Stimulated activated CD4-positive, alpha-beta T cell treated with anti-CD3 and anti-CD28 coated beads, Interleukin-12 subunit alpha, Interleukin-12 subunit beta, amount 100 ng/mL, for 4 hours (primary cell): ENCODE measurements at places on chromosomes 7 and 10.

DNA sequence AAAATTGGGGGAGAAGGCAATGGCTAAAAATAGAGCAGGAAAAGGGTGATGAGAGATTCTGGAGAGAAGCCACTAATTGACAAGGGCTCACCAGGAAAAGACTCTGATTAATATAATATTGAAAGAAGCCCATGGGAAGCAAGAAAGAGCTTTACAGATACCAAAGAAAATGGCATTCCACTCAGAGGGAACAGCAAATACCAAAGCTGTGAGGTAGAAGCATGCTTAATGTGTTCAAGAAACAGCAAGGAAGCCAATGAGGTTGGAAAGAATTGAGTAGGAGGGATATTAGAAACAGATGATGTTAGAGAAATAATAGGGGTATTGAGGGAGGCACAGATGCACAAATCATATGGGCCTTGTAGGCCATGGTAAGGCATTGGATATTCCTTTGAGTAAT lies 130.1 kb downstream of the MYO3A start:
- no peak for DNase-seq

GRCh38 chr7:7416031-7416858 lies 119.4 kb downstream of the COL28A1 start:
- DNase-seq, result no peak

DNA sequence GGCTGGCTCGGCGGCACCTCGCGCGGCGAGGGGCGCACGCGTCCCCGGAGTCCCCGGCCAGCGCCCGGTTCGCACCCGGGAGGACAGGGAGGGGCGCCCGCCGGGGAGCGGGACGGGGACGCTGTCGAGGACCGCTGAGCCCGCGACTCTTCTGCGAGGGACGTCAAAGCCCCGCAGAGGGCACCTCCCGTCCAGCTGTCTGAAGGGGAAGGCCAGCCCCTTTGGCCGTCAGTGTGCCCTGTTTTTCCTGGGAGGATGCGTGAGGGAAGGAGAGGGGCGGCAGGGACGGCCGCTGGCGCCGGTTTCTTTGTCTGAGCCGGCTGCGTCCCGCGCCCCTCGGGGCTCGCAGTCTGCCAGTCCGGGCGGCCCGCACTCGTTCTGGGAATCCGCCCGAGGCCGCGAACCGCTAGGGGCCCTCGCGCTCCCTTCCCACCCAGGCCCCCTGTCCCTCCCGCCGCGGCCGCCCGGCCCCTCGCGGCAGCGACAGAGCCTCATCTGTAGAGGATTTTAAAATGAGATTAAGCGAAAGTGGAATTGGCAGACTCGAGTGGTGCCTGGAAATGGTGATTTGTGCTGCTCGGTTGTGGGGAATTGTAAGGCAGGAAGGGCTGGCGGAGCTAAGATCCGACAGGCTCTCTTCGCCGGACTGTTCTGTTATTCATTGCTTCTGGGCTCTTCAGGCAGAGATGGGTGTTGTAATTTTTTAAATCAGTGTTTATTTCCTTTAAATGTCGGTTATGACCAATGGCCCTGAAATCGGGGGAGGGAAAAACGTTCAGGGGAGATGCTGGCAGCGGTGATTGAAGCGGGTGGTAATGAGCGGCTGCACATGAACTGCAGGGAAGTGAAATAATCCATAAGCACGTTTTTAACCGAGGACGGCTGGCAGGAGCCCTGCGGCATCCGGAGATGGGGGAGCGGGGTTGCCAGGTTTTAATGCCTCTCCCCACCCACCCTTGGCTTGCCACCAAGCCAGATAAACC lies 618 bp upstream of the RELN start:
- no peak for DNase-seq

GRCh38 chr10:124588736-124589490 lies 127.3 kb downstream of the LHPP start:
- DNase-seq, result no peak

DNA sequence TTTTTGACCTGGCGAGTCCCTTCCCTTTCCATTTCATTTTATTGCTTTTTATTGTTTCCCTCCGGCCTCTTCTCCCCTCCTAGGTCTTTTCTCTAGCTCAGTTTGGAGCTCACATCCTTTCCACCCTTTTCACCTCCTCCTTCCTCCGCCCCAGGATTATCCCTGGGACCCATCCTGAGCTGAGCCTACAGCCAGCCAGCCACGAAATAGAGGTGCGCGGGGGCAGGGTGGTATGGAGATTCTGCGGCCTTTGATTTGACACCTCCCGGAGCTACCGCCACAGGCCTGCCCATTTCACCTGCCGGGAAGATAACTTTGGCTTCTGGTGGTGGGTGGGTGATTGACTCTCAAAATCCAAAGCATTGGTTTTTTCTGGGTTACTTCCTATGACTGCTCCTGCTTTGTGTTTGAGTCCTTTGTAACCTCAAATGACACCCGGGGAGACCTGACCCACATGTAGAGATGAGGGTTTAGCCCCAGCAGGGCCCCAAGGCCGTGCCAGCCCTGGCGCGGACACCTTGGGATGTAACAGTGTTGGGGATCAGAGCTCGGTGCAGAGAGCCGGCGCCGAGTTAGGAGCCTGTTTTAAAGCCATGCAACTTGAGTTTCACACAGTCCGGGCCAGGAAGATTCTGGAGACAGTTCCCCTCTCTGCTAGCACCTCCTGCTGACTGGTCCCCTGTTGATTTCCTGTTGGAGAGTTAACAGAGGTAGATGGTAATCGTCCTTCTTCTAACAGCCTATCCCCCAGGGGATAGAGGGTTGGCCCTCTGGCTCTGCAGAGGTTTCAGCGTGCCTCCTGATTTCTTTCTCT lies 1.5 kb downstream of the DUSP5 start:
- DNase-seq, result no peak

DNA sequence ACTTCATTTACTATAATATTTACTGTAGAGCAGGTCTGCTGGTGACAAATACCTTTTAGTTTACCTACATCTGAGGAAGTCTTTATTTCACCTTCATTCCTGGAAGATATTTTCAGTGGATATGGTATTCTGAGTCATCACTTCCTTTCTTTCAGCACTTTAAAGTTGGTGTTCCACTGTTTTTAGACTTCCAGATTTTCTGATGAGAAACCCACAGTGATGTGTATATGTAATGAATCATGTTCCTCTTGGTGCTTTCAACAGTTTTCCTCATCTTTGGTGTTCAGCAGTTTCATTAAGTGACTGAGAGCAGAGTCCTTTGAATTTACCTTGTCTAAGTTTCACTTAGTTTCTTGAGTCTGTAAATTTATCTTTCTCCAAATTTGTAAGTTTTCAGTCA lies 36.4 kb downstream of the COPG2 start:
- no peak for DNase-seq

DNA sequence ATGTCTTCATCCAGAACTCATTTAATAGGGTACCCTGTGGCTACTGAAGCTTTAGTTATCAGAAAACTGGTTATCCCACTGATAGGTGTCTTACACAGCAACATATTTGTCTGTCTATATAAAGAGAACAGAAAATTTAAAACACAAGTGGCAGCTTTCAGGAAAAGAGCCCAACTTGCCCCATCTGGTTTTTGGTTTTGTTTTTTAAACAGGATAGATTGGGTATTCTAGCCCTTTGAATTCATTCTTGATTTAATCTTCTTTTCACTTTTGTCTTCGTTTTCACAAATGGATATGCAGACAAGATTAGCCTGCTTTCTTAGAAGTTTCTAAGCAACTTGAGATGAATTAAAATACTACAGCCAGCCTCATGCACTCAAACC lies 91.3 kb downstream of the KLF6 start:
- DNase-seq, result no peak

DNA sequence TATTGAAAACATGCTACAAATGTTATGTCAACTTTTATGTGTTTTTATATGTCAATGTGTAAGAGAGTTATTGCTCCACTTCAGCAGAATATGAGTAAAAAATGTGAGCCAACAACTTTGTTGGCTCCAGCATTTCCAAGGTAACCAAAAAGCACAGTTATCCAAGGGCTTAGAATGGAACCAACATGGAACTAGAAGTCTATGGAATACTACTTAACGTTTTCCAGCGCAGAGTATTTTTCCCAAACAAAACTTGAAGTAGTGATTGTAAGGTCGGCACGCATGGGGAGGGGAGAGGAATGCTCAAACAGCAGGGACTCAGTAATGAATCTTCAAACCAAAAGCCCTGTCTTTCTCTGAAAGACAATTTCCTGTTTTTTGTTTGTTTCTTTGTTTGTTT lies 45.0 kb upstream of the TSPAN13 start:
- no peak for DNase-seq

GRCh38 chr10:20299034-20299736 lies 483.0 kb downstream of the PLXDC2 start:
- no peak for DNase-seq

DNA sequence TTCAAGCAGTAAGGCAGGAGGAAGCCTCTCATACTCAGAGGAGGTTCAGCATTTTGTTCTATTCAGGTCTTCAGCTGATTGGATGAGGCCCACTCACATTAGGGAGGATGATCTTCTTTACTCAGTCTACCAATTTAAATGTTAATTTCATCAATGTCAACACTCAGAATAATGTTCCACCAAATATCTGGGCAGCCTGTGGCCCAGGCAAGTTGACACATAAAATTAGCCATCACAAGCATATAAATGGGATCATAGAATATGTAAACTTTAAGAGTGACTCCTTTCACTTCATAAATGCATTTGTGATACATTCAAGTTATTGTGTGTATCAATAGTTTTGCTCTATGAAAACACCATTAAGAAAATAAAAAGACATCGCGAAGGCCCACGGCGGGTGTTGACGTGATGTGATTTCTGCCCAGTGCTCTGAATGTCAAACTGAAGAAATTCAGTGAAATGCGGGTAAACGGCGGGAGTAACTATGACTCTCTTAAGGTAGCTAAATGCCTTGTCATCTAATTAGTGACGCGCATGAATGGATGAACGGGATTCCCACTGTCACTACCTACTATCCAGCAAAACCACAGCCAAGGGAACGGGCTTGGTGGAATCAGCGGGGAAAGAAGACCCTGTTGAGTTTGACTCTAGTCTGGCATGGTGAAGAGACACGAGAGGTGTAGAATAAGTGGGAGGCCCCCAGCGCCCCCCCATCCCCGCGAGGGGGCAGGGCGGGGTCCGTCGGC lies 536.1 kb upstream of the AUTS2 start:
- no peak for DNase-seq

- no peak for DNase-seq
These were observed 102.1 kb downstream of the OSBPL3 start for GRCh38 chr7:24877790-24878311.

GRCh38 chr10:71509444-71509843 lies 112.7 kb downstream of the CDH23 start:
- DNase-seq, result no peak

DNA sequence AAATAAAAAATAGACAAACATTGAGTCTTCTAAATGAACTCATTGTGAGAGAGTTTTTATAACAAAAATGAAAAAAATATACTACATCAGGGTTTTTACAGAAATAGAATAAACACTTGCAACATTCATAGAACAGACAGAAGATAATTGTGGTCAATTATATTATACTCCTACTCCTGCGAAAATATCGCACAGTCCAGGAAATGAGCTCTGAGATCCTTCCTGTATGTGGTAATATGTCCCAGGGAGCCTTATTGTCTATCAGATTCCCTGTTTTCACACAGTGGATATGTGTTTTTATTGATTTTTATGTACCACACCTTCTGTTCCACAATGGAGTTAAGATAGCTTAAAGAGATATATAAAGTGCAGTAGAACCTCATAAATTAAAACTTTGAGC lies 27.5 kb upstream of the RELN start:
- no peak for DNase-seq

- no peak for DNase-seq
These were observed 331.5 kb downstream of the PLXDC2 start for GRCh38 chr10:20147684-20148083.

- no peak for DNase-seq
These were observed 440 bp upstream of the GLRX3 start for GRCh38 chr10:130135676-130136225.

- DNase-seq, result peak; percentile 69
These were observed 43.3 kb upstream of the NFKB2 start for GRCh38 chr10:102352066-102352715.

DNA sequence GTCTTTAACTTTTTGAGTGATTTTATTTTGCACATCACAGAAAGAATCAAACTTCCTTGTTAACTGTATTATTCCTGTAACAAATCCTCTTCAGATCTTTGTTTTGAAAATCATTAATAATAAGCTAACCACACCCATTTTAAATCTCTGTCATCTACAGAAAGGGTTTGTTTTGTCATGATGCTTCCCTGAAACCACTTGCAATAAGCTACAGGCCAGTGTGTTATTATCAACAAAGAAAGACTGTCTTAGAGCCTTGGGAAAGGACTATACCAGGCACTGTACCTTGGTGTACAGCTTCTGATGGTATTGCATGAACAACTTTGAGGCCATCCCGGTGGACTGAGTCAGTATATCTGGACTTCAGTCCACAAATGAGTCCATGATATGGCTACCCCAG lies 145.3 kb upstream of the FAM3C start:
- no peak for DNase-seq

GRCh38 chr7:135659159-135659846 lies 3.0 kb upstream of the STMP1 start:
- DNase-seq, result no peak

GRCh38 chr7:68107261-68107660 lies 1110.6 kb downstream of the TYW1 start:
- no peak for DNase-seq

DNA sequence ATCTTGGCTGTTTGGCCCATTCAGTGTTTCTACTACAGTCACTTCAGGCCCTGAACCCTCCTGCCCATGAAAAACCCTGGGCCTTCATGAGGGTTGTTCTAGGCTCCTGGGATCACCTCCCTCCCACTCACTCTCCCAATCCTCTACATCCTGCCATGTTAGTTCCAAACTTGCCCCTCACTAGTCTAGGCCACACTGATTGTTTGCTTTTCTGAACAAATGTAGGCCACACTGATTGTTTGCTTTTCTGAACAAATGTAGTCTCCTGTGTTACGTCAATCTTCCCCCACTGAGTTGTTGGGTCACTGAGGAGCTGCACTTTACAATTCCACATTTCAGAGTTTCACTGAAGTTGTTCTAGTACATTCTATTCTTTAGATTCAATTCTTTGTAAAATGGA lies 5.3 kb upstream of the ALDH18A1 start:
- DNase-seq, result no peak

GRCh38 chr10:34028936-34029335 lies 694.5 kb upstream of the NRP1 start:
- DNase-seq, result no peak

DNA sequence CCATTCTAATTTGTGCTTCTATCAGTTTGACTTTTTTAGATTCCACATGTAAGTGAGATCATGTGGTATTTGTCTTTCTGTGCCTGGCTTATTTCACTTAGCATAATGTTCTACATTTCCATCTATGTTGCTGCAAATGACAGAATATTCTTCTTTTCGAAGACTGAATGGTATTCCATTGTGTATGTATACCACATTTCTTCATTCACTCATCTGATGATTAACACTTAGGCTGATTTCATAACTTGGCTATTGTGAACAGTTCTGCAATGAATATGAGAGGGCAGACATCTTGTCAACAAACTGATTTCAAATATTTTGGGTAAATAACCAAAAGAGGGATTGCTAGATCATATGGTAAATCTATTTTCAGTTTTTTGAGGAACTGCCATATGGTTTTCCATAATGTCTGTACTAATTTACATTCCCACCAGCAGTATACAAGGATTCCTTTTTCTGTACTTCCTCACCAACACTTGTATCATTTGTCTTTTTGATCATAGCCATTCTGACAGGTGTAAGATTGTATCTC lies 52.9 kb downstream of the ZNF22 start:
- no peak for DNase-seq

- no peak for DNase-seq
These were observed 234.7 kb downstream of the CAMK1D start for GRCh38 chr10:12583891-12584595.
